GM18507 (cell line): ENCODE measurements at places on chromosomes 12 and 14.
A peak's percentile ranks its signal among the peaks of the same experiment; 100 is the strongest.

- no peak for DNase-seq
Measured at GRCh38 chr12:85866986-85867776, 6.9 kb upstream of the NTS start.

- no peak for DNase-seq
Measured at GRCh38 chr14:55583942-55584468, 4.0 kb downstream of the KTN1 start.

GRCh38 chr12:60191676-60192359 lies 596.0 kb downstream of the SLC16A7 start:
- no peak for DNase-seq

- no peak for DNase-seq
Measured at GRCh38 chr14:99789581-99789980, 3.6 kb upstream of the EML1 start.

DNA sequence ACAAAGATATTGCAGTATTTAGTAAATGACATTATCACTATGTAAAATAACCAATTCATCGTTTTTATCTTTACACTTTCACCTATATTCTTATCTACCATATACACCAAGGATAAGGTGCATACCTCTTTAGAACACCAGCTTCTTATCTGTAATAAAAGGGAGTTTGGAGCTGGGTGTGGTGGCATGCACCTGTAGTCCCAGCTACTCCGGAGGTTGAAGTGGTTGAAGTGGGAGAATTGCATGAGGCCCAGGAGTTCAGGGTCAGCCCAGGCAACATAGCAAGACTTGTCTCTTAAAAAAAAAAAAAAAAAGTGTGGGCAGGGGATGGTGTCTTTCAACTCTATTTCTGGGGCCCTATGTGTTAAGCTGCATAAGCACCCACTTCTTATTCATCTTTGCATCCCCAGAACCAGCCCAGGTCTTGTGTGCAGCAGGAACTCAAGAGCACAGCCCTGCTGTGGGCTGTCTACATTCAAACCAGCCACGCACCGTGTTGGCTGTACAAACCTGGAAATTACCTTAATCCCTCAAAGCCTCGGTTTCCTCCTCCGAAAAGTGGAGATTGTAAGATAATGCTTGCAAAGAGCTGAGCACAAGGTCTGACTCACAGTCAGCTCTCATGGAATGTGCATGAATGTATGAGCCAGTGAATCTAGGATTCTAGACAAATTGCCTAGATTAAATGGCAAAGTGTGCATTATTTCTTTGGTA lies 256.6 kb upstream of the FOXN3 start:
- DNase-seq = no peak

DNA sequence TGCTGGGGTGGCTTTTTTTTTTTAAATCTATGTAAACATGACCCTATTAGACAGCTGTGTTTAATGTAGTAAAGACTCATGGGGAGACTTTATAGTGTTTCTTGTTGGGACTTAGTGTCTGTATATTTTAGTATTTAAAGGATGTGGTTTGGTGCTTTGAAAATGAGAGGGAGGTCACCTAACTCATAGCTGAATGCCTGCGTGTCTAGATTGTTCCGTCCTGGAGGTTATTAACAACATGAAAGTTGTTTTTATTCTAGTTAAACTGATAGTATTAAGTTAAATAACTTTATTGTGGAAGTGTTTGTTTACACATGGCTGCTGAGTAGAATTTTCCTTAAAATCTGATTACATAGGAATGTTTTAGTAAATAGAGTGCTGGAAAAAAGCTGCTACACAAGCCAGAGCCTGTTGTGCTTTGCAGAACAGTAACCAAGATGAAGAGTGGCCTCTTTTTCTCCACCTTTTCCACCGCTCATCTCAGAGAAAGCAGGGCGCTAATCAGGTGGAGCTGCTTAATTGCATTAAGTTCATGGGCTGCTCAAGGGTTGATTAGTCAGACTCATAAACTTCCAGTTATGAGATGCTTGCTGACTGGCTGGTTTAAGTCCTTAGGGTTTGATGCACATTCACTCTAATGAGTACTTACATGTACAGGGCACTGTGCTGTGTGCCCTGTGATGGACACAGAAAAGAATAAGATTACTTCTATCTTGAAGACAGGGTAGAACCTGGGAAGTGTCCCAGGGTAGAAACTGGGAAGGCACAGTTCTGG lies 62.7 kb downstream of the FBXO34 start:
- DNase-seq = no peak

DNA sequence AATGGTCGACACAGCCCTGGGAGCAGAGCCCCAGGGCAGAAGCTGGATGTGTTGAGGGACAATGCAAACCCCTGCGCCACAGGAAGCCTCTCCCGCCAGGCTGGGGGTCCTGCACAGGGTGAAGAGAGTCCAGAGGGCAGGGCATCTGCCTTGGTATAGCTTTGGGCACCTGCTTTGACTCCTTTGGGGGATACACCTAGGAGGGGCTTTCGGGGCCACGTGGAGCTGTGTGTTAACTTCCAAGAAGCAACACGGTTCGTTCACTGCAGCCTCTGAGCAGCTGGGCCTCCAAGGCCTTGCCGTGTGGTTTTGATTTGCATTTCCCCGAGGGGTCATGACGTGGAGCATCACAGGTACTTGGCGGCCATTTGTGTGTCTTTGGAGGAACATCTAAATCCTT lies 5.8 kb upstream of the PUS1 start:
- peak; percentile 28 for DNase-seq

DNA sequence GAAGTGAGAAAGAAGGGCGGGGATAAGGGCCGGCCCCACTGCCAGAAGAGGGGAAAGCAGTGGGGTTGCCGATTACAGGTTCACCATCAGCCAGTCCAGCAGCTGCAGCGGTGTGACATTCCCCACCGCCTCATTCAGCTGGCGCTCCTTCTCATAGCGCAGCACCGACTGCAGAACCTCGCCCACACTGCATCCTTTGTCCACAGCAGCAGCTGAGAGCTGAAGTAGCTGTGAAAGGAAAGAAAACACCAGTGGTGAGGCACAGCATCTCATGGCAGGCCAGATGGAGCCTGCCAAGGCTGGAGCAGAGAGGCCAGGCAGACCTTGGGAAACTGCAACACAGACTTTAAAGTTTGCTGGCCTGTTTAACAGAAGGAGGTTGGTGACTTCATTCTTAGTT lies 33.2 kb downstream of the AKAP3 start:
- no peak for DNase-seq

GRCh38 chr14:68214431-68214830 lies 394.9 kb downstream of the RAD51B start:
- no peak for DNase-seq

- no peak for DNase-seq
Measured at GRCh38 chr12:21925296-21925913, 15.8 kb downstream of the ABCC9 start.

DNA sequence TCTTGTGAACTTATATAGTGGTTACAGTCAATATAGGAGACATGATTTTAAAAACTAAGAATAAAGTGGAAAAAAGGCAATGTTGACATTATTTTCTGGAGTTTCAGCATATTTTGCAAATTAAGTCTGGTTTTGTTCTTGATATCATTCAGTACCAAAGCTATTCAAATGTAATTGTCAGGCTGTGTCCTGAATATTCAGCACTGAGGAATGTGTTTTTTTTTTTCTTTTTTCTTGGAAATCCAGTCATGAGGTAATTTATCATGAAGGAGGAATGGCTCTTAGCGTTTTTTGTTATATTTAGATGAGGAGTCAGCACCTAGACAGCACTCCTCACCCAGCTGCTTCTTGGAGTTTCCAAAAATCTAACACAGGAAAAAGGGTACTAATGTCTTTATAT lies 225.5 kb downstream of the CCDC91 start:
- DNase-seq = no peak

GRCh38 chr14:85516239-85517113 lies 13.5 kb upstream of the FLRT2 start:
- DNase-seq = no peak

DNA sequence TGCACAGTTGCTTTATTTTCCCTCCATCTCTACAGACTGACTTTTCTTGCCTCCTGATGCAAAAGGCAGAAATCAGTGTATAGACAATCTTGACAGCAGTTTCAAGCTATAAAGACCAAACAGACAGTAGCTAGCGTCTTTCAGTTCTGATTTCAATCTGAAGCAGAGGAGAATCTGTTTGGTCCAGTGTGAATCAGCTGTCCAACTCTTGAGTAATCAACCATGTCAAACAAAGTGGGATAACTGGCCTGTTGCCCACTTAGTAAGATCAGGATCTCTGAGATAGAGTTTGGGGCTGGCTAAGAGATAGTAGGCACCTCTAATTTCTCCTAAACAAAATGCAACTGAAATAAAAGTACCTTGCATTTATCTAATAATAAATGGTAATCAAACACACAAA lies 797.4 kb upstream of the FBXO33 start:
- no peak for DNase-seq

- no peak for DNase-seq
Measured at GRCh38 chr12:43501703-43502102, 50.3 kb downstream of the ADAMTS20 start.

- no peak for DNase-seq
Measured at GRCh38 chr14:103380719-103381377, 4.4 kb upstream of the MARK3 start.

GRCh38 chr14:38078393-38078792 lies 129.3 kb upstream of the SSTR1 start:
- no peak for DNase-seq

- no peak for DNase-seq
Measured at GRCh38 chr12:52011602-52012214, 5.0 kb downstream of the TAMALIN start.

GRCh38 chr14:92161521-92161920 lies 39.8 kb downstream of the CPSF2 start:
- no peak for DNase-seq

- peak; percentile 29 for DNase-seq
Measured at GRCh38 chr12:94240171-94240570, 91.8 kb downstream of the PLXNC1 start.

DNA sequence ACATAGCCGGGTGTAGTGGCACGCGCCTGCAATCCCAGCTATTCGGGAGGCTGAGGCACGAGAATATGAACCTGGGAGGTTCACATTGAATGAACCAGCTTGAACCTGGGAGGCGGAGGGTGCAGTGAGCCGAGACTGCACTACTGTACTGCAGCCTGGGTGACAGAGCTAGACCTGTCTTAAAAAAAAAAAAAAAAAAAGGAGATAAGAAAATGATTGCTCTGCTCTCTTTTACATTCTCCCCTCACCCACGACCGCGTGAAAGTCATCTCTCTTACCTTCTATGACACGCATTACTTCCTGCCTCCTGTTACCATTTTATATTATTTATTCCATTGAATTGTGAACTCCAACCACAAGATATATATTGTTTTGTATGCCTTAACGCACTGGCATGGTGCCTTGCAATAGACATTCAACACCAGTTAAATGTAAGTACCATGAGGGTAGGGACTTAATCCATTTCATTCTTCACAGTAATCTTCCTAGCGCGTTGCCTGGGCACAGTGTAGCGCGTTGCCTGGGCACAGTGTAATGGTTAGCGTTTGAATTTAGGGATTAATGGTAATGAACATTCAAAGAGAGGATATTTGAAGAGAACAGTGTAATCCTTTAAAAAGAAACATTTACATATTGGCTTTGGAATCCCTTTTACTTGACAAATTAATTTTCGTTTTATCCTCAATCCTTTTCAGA lies 2.7 kb downstream of the RAP1B start:
- no peak for DNase-seq

DNA sequence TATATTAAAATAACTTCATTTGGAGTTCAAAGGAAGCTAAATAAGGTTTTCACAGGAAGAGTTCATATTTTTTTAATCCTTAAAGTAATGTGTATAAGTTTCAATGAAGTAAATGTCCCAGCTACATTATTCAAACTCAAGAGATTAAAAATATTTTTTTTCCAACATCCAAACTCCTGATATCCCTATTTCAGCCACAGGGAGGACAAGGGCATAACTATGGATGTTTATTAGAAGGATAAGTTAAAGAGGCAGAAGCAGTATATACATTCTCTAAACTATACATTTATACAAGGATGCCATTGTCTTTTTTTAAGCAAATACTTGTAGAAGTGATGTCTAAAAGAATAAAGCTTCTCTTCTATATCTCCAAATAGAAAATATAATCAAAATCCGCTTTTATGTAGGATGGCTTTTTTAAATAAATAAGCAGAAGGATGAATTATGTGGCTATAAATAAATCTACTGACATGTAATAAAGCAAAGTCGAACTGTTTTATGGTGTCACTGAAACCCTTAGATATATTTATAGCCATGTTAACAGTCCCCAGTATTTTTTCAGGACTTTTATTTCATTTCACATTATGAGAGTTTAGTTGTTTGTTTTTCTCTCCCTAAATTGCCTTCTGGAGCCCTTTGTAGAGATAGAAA lies 936.5 kb downstream of the DIO2 start:
- no peak for DNase-seq

- no peak for DNase-seq
Measured at GRCh38 chr14:59698793-59699192, 122.2 kb upstream of the CCDC175 start.

GRCh38 chr12:132766380-132767085 lies 4.9 kb upstream of the ANKLE2 start:
- DNase-seq = no peak

- no peak for DNase-seq
Measured at GRCh38 chr14:51732494-51733112, 80.9 kb downstream of the FRMD6 start.

- DNase-seq = no peak
Measured at GRCh38 chr14:43258396-43258795, 1248.7 kb downstream of the FSCB start.

- DNase-seq = no peak
Measured at GRCh38 chr12:15540005-15540404, 217.7 kb downstream of the PTPRO start.

DNA sequence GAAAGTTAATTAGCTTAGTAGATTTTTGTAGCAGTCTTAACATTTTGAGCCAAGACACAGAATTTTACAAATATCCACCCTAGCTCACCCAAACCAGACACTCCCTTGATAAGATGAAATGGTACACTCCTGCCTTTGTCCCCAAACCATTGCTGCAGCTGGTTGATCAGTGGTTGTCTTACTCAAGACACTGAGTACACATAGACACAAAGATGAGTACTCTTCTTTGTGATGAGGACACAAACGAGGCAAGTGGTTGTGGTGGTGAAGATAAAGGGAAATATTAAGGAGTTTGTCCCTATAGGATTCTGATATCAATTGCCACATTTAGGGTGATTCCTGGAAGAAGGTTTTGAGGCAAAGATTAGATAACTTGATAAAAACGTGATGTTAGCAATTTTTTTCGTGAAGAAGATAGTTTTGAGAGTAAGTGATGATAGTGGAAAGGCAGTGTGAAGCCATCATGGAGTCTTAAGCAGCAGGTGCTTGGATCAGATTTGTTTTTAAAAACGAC lies 21.4 kb upstream of the ATP2B1 start:
- no peak for DNase-seq

- no peak for DNase-seq
Measured at GRCh38 chr12:47238669-47239114, 158.9 kb upstream of the AMIGO2 start.

DNA sequence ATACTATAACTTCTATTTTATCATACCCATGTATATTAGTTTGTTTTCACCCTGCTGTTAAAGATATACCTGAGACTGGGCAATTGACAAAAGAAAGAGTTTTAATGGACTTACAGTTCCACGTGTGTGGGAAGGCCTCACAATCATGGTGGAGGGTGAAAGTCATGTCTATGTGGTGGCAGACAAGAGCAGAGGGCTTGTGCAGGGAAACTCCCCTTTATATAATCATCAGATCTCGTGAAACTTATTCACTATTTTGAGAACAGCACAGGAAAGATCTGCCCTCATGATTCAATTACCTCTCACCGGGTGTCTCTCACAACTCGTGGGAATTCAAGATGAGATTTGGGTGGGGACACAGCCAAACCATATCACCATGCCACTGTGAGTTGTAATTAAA lies 135.8 kb downstream of the SYNE2 start:
- no peak for DNase-seq
